ENCODE measurements at places on chromosomes 6 and 20. TPM values are rescaled to one million over a fixed set of nuclear protein-coding genes. Genes with fewer than 3 reads are reported as not detected.

DNA sequence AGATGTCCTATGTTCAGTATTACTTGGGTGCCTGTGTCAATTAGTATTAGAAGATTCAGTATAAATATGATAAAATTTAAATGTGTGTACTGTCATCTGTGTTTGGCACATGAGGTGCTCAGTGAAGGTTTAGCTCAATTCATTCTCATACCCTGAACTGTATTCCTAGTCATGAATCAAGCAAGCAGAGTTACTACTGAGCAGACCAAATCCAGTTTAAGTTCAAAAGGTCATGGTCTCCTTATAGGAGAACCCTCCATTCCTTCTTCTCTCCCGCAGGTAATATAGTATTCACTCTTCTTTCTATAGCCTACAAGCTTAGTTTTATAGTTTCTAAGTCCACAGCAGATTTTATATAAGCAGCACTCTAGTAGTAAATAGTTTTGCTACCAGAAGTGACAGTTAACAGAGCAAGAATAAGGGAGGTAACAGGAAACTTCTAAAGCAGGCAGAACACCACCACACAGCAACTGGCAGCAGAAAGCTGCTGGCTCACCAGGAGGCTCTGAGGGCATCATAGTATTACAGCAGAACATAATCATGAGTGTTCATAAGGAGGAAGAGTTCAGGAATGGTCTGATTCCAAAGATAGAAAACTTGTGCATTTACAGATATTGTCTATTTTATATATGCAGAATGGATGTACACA, 133.2 kb downstream of the SLC16A10 start:
- no peak for DNase-seq
- no peaks in the 10 kb centered on the region for H3K36me3 ChIP-seq
- no peak overlapping the region for H3K4me3 ChIP-seq
- no peak overlapping the region for H3K27ac ChIP-seq
- H3K4me1 ChIP-seq = no peaks in the 10 kb centered on the region

DEFB124 gene
- total RNA-seq = not detected

- no peaks in the 10 kb centered on the region for H3K27me3 ChIP-seq
- H3K4me3 ChIP-seq = no peak overlapping the region
- peaks cover 15% of the 10 kb centered on the region for H3K4me1 ChIP-seq
- no peak for DNase-seq
- no peaks in the 10 kb centered on the region for H3K36me3 ChIP-seq
Measured at GRCh38 chr20:9285617-9286016, 216.7 kb downstream of the PLCB4 start.

DNA sequence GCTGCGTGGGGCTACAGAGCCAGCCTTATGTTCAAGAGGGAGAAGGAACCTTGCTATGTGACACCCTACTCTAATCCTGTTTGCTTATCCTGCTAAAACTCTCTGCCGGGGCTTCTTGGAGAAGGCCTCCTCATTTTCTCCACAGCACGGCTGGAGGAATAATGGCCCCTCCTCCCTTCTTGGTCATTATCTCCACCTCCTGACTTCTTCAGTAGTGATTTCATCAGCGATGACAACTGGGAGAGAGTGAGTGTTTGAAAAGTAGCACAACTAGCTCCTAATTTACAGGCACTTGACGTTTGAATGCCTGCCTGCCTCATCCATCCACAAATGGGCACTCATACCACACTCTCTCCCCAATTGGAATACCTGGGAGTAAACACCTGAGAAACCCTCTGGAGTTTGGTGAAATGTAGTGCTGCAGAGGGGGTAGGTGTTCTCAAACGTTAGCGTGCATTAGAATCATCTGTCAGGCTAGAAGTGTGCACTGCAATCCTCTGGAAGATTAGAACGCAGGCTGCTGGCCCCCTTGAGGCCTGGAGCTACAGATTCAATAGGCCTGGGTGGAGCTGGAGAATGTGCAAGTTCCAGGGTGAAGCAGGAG, 148.5 kb downstream of the FOXC1 start:
- H3K36me3 ChIP-seq = no peaks in the 10 kb centered on the region
- H3K4me1 ChIP-seq = no peaks in the 10 kb centered on the region
- no peak for DNase-seq

- H3K27me3 ChIP-seq = no peaks in the 10 kb centered on the region
- DNase-seq = no peak
- peaks cover 15% of the 10 kb centered on the region for H3K4me1 ChIP-seq
- H3K27ac ChIP-seq = no peak overlapping the region
- H3K36me3 ChIP-seq = no peaks in the 10 kb centered on the region
Measured at GRCh38 chr20:60934724-60935123, 317.3 kb upstream of the CDH4 start.

DNA sequence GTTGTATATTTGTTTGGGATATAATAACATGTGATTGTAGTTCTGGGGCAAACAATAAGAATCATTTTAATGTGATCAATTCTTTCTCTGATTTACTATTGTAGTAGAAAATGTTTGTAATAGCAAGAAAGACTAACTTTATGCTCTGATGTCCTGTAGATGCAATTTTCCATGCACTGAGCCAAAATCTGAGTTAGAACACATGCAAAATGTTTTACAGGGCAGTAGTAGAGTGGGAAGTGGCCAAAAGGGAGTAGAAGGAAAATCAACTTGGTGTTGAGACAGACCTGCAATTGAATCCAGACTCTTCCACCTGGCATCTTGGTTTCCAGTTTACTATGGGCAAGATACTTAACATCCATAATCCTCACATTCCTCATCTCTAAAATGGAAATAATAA, 93.5 kb upstream of the BMP5 start:
- no peaks in the 10 kb centered on the region for H3K27me3 ChIP-seq
- no peaks in the 10 kb centered on the region for H3K36me3 ChIP-seq
- no peak for DNase-seq
- H3K27ac ChIP-seq = no peak overlapping the region

DNA sequence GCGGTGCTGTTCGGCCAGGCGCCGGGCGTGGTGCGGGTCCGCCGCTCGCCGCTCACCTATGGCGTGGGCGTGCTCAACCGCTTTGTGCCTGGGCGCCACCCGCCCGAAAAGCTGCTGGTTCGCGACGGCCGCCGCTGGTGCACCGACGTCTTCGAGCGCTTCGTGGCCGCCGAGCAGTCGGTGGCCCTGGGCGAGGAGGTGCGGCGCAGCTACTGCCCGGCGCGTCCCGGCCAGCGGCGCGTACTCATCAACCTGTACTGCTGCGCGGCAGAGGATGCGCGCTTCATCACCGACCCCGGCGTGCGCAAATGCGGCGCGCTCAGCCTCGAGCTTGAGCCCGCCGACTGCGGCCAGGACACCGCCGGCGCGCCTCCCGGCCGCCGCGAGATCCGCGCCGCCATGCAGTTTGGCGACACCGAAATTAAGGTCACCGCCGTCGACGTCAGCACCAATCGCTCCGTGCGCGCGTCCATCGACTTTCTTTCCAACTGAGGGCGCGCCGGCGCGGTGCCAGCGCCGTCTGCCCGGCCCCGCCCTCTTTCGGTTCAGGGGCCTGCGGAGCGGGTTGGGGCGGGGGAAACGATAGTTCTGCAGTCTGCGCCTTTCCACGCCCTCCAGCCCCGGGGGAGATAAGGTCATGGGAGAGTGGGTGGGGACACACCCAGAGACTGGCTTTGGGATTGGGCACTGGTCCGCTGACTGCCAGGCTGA, 15.7 kb downstream of the ADISSP start:
- DNase-seq = no peak
- H3K4me3 ChIP-seq = peak overlapping the region; percentile 35
- H3K27me3 ChIP-seq = no peaks in the 10 kb centered on the region
- no peak overlapping the region for H3K27ac ChIP-seq

GRCh38 chr20:56601166-56601565, 27.9 kb upstream of the TFAP2C start:
- DNase-seq = no peak
- H3K27me3 ChIP-seq = peaks cover 7% of the 10 kb centered on the region
- H3K36me3 ChIP-seq = no peaks in the 10 kb centered on the region

DNA sequence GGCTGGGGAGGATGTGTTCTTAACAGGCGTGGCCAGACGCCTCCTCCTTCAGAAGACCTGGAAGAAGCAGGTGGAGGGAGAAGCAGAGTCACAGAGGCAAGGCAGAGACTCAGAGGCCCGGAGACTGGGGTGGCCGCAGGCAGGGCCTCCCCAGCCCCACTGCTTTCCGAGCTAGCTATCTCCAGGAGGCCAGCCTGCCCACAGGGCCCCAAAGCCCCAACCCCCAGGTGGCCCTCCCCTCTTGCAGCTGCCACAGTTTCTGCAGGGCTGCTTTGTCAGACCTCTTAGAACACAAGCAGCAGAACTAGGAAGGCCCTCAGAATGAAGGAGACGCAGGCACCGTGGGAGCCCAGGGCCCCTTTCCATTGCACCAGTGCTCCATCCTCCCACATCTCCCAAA, 69.0 kb upstream of the MLN start:
- no peaks in the 10 kb centered on the region for H3K4me1 ChIP-seq
- H3K4me3 ChIP-seq = no peak overlapping the region
- DNase-seq = no peak
- no peaks in the 10 kb centered on the region for H3K36me3 ChIP-seq
- H3K27me3 ChIP-seq = no peaks in the 10 kb centered on the region

DNA sequence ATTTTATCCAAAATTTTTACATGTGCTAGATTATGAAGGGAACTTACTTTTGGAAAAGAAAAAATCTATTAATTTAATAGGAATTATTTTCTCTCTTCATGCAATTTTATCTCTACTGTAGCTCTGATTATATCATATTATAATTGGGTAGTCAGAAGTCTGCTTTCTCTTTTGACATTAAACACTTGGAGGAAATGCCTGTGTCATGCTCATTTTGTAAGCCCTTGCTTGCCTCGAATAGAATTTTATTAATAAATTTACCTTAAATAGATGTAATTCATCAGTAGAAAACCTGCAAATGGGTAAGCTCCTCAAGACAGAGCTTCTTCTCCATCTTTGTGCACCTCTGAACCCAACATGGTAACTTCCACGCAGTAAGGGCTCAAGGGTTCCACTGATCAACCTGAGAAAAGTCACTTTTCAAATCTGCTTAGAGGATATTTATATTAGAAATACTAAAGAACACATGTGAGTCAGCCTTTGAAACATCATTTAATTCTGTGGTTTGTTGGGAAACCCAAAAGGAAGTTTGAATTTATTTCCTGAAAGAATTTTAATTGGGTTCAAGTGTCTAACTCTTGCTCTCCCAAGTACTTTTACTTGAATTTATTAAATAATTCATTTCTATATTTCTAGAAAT, 266.0 kb downstream of the ALDH8A1 start:
- no peaks in the 10 kb centered on the region for H3K36me3 ChIP-seq
- H3K4me1 ChIP-seq = no peaks in the 10 kb centered on the region
- H3K27me3 ChIP-seq = no peaks in the 10 kb centered on the region
- H3K4me3 ChIP-seq = no peak overlapping the region
- no peak overlapping the region for H3K27ac ChIP-seq

GRCh38 chr6:79421707-79422484, 115.3 kb downstream of the LCA5 start:
- no peak for DNase-seq
- H3K27ac ChIP-seq = no peak overlapping the region
- no peaks in the 10 kb centered on the region for H3K27me3 ChIP-seq
- no peak overlapping the region for H3K4me3 ChIP-seq
- H3K4me1 ChIP-seq = peaks cover 13% of the 10 kb centered on the region
- H3K36me3 ChIP-seq = no peaks in the 10 kb centered on the region

KCNK16 gene
- total RNA-seq = not detected

GRCh38 chr6:16623731-16624130, 137.5 kb downstream of the ATXN1 start:
- H3K4me1 ChIP-seq = peaks cover 3% of the 10 kb centered on the region
- no peak overlapping the region for H3K4me3 ChIP-seq
- DNase-seq = no peak
- H3K27me3 ChIP-seq = no peaks in the 10 kb centered on the region

- H3K27me3 ChIP-seq = no peaks in the 10 kb centered on the region
- H3K27ac ChIP-seq = no peak overlapping the region
- H3K36me3 ChIP-seq = no peaks in the 10 kb centered on the region
- H3K4me1 ChIP-seq = no peaks in the 10 kb centered on the region
Measured at GRCh38 chr6:1415416-1416063, 26.2 kb downstream of the FOXF2 start.

GRCh38 chr6:72321788-72322187, 300.1 kb upstream of the KCNQ5 start:
- no peak overlapping the region for H3K4me3 ChIP-seq
- no peaks in the 10 kb centered on the region for H3K4me1 ChIP-seq
- no peaks in the 10 kb centered on the region for H3K36me3 ChIP-seq
- no peak overlapping the region for H3K27ac ChIP-seq

- DNase-seq = no peak
- H3K27ac ChIP-seq = no peak overlapping the region
- no peaks in the 10 kb centered on the region for H3K27me3 ChIP-seq
- no peaks in the 10 kb centered on the region for H3K36me3 ChIP-seq
Measured at GRCh38 chr6:164690241-164690640, 619.2 kb downstream of the C6orf118 start.

OOEP gene
- not detected for total RNA-seq

ENPP4 gene
- 21.7 TPM for total RNA-seq

VNN1 gene
- total RNA-seq = 0.57 TPM

DNA sequence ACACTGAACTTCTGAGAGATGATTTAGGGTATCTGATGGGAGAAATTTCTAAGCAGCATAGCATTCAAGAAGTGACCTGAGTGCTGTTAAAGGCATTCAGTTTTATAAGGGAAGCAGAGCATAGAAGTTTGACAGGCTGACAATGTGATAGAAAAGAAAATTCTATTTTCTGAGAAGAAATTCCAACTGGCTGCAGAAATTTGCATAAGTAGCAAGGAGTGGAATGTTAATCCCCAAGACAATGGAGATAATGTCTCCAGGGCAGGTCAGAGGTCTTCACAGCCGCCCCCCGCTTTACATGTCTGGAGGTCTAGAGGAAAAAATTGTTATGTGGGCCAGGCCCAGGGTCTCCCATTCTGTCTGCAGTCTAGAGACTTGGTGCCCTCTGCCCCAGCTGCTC, 1361.8 kb upstream of the EYS start:
- H3K27me3 ChIP-seq = no peaks in the 10 kb centered on the region
- H3K36me3 ChIP-seq = no peaks in the 10 kb centered on the region
- DNase-seq = no peak
- H3K27ac ChIP-seq = no peak overlapping the region
- no peak overlapping the region for H3K4me3 ChIP-seq

GRCh38 chr6:2839982-2840748, 1.5 kb downstream of the SERPINB1 start:
- peaks cover 37% of the 10 kb centered on the region for H3K4me1 ChIP-seq
- no peaks in the 10 kb centered on the region for H3K27me3 ChIP-seq
- peaks cover 40% of the 10 kb centered on the region for H3K36me3 ChIP-seq
- H3K4me3 ChIP-seq = peak overlapping the region; percentile 71
- peak overlapping the region; percentile 97 for H3K27ac ChIP-seq

HAO1 gene
- total RNA-seq = not detected

- H3K36me3 ChIP-seq = no peaks in the 10 kb centered on the region
- H3K27me3 ChIP-seq = no peaks in the 10 kb centered on the region
- H3K4me1 ChIP-seq = no peaks in the 10 kb centered on the region
- H3K4me3 ChIP-seq = no peak overlapping the region
- H3K27ac ChIP-seq = no peak overlapping the region
Measured at GRCh38 chr20:10715035-10715434, 41.2 kb upstream of the JAG1 start.

- H3K36me3 ChIP-seq = no peaks in the 10 kb centered on the region
- DNase-seq = no peak
- H3K27ac ChIP-seq = no peak overlapping the region
- H3K27me3 ChIP-seq = no peaks in the 10 kb centered on the region
- no peak overlapping the region for H3K4me3 ChIP-seq
Measured at GRCh38 chr6:12605888-12606345, 110.7 kb upstream of the PHACTR1 start.

GRCh38 chr6:129501740-129502660, 208.0 kb downstream of the ARHGAP18 start:
- no peaks in the 10 kb centered on the region for H3K27me3 ChIP-seq
- no peak overlapping the region for H3K4me3 ChIP-seq
- peaks cover 5% of the 10 kb centered on the region for H3K4me1 ChIP-seq

GRCh38 chr6:41286544-41287346, at the start of gene TREM1:
TREM1 (minus strand) TSS chr6:41286682; CDS start chr6:41286655, 27 bp downstream.
- peak; percentile 89 for DNase-seq
- no peak within 1 kb of the TSS for H3K4me3 ChIP-seq
- no peaks in the 10 kb centered on the region for H3K27me3 ChIP-seq
- H3K36me3 ChIP-seq = no peaks in the 10 kb centered on the region

KIFC1 gene
- 0.42 TPM for total RNA-seq

FAM83D gene
- total RNA-seq = 311 TPM

RAB5IF gene
- 94.8 TPM for total RNA-seq

All from esophagus muscularis mucosa (tissue), 4 donors.